SHP77 (cell line): ENCODE measurements at places on chromosomes 1 and 21.

DNA sequence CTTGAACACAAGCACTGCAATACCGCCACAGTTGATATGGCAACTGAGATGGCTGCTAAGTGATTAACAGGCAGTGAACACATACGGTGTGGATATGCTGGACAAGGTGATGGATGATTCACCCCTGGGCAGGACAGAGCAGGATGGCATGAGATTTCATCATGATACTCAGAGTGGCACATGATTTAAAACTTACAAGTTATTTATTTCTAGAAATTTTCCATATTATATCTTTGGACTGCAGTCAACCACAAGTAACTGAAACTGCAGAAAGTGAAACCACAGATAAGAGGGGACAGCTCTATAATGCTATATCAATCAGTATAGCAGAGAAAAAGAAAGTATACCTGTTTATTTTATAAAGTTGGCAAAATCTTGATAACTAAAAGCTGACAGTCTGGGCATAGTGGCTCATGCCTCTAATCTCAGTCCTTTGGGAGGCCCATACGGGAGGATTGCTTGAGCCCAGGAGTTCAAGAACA, 47.9 kb downstream of the PHACTR4 start:
- no peak for DNase-seq

GRCh38 chr21:45923146-45923545, 58.4 kb upstream of the COL6A1 start:
- DNase-seq = peak; percentile 10

- DNase-seq = no peak
Observed at GRCh38 chr1:174995916-174996315, 3.8 kb upstream of the CACYBP start.

GRCh38 chr1:151978922-151979321, 14.7 kb downstream of the S100A10 start:
- no peak for DNase-seq

DNA sequence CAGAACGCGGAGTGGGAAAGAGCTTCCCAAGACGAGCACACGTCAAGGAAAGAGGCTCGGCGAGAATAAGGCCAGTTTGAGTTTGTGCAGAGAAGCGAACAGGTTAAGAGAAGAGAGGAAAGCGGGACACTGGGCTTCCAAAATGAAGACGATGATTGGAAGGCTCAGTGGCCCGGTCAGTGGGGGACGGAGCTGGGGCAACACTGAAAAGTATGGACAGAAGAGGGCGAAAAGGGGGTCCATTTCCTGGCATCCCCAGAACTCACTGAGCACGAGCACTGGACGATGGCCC, 258 bp downstream of the CCT3 start:
- no peak for DNase-seq

DNA sequence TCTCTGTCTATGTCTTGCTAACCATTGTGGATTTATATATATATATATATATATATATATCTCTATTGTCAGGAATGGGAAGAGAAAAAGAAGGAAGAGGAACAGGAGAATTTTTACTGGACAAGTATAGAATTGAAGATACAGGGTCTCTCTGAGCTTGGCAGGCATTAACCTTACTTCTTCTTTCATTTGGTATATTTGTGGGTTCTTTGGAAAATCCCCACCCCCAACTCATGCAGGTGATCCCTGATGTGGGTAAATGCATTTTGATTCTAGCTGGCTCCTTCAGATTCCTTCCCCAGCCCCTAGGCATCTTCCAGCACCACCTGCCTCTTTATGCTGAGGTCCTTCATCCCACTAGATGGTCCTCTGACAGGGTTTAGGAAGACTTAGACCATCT, 78.8 kb upstream of the TRABD2B start:
- no peak for DNase-seq

- no peak for DNase-seq
Observed at GRCh38 chr1:160987359-160988050, 32.9 kb upstream of the ITLN2 start.

GRCh38 chr1:184605941-184606340, 148.7 kb downstream of the EDEM3 start:
- no peak for DNase-seq

- DNase-seq = no peak
Observed at GRCh38 chr1:237383791-237384190, 341.8 kb downstream of the RYR2 start.

GRCh38 chr1:59871746-59872145, 54.8 kb downstream of the CYP2J2 start:
- no peak for DNase-seq

DNA sequence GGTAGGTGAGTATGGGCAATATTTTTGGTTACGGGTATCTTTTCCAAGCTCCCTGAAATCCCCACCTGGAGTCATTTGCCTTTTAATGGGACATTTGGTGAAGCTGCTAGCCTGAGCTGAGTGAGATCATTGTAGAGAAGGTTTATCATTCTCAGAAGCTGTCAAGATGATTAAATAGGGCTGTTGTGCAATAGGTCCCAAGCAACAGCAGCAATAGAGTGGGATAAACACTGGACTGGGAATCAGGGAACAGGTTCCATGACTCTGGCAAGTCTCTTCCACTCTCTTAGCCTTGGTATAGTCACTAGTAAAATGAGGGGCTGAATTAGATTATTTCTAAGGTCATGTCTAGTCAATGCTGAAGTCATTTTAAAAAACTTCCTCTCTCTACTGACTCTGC, 30.3 kb upstream of the FAM78B start:
- DNase-seq = no peak

DNA sequence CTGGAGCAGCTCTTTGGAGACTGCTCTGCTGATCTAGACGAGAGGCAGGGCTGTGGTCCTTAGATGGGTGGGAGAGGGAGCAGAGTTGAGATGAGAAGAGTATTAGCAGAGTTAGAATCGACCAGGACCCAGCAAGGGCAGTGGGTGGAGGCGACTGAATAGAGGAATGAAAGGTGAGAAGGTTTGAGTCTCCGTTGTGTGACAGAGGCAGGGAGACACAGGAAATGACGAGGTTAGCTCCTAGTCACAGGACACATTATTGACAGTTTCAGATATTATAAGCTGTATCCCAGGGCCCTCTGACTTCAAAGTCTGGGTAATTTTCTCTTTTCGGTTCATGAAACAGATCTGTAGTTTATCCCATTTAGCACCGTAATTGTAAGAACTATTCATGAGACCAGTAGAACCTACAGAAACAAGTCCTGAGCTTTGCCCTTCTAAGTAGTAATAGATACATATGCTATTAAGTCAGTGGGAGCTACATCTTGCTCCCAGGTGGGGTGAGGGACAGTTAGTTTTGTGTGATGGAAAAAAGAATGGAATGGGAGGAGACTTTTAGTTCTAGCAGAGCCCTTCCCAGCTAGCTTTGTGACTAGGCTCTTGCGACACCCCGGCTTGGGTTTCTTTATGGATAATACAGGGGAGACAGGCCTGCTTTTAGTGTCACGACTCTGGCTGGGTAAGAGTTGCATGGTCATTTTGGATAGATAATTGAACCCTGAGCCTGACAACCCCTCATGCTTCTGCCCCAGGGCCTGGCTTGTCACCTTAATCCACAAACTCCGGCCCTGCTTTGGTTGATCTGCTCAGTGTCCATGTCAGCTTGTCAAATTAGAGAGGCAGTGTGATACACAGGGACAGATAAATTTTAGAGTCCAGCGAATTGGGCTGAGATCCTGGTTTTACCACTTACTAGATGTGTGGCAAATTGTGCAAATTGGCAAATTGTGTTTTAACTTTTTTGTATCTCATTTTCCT, 70.2 kb downstream of the UCK2 start:
- no peak for DNase-seq

DNA sequence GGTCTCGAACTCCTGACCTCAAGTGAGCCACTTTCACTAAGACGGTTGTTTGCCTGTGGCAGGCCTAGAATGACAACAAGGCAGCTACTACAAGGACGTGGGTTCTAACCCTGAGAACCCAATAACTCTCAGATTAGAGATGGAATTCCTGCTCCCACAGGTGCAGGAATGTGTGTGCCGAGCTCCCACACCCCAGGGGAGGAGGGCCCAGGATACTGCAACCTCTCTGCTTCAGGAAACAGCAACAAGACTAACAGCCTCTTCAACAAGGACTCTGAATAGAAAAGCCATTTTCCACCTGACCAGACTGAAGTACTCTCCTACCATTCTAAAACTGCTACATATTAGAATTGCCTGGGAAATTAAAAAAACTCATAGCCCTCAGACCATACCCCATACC, 4.9 kb downstream of the LSM10 start:
- DNase-seq = no peak

- DNase-seq = no peak
Observed at GRCh38 chr21:32595431-32595830, 10.1 kb upstream of the TCP10L start.

GRCh38 chr1:2555634-2556276, 416 bp upstream of the TNFRSF14 start:
- DNase-seq = no peak

GRCh38 chr1:154391086-154391770, 13.9 kb upstream of the IL6R start:
- no peak for DNase-seq

GRCh38 chr1:172770071-172770470, 111.2 kb downstream of the FASLG start:
- DNase-seq = no peak

DNA sequence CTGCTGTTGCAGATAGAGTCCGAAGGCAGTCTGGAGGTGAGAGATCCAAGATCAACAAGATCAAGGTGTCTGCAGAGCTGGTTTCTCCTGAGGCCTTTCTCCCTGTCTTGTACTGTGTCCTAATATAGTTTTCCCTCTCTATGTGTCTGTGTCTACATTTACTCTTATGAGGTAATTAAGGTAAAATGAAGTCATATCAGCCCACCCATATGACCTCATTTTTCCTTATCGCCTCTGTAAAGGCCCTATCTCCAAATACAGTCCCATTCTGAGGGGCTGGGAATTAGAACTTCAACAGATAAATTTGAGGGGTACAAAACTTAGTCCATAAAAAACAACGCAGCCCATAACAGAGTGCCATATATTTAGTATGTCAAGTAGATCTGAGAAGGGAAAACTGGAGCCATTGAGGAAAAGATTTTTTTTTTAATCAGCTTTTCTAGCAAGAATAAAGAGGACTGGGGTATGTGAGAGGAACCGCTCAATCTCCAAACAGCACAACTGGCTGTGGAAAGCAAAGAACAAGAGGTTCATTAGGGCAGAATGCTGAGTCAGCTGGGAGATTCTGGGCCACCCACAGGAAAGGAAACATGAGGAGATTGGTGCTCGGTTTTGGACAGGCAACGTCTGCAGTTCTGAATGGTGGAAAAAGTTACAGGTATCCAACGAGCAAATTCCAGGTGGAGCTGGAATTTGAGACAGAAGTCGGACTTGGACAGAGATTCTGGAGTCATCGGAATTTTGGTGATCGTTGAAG, 65.7 kb downstream of the MAP3K21 start:
- no peak for DNase-seq

- DNase-seq = no peak
Observed at GRCh38 chr21:32003411-32003810, 130.6 kb downstream of the HUNK start.

DNA sequence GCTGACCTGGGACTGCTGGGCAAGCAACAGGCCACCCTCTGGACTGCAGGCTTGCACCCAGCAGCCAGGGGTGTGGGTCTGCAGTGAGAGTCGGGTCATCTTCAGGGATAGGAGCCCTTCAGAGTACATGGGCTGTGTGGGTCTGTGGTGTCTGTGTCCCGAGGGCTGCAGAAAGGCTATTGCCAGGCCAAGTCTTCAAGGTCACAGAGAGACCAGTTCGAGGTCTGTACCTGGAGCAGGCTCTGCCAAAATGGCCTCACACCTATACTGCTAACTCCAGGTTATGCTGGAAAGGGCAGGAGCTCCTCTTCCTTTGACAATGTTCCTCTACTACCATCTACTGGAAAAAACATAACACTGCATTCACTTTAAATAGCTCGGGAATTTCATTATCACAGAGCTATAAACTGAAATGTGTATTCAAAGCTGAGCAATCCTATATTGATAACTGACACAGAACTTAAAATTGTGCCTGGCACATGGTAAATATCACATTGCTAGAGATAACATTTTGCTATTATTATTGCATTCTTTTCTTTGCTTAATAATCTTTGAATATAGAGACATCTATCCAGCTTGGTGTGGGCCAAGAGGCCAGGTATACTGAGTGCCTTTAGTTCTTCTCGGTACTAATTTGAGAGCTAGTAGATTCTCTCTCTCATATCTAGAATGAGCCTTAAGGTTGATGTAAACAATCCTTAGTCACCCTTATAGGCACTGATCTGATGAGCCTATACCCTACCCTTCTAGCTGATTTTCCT, 6.9 kb upstream of the DNAH14 start:
- peak; percentile 10 for DNase-seq

- DNase-seq = no peak
Observed at GRCh38 chr1:200443860-200444259, 34.0 kb upstream of the ZNF281 start.

- DNase-seq = no peak
Observed at GRCh38 chr21:44802396-44803153, 955 bp upstream of the UBE2G2 start.

DNA sequence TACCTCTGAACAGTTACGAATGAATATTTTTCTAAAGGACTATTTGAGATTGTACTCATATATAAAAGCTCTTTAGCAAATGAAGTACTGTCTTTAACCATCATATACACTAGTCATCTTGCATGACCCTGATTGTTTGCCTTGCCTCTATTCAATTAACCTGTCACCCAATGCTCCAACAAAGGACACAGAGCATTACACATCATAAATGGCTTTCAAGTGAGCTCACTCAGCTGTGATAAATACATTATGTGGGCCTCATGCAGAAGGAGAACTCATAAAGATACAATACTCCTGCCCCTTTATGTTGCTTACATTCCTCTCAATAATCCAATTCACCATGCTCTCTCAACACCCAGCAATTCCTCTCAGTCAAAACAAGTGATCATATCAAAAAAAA, 993.0 kb upstream of the PRMT6 start:
- DNase-seq = peak; percentile 80

- DNase-seq = peak; percentile 20
Observed at GRCh38 chr1:172742599-172743500, 83.9 kb downstream of the FASLG start.

- DNase-seq = no peak
Observed at GRCh38 chr1:37655274-37655673, 20.6 kb upstream of the RSPO1 start.

DNA sequence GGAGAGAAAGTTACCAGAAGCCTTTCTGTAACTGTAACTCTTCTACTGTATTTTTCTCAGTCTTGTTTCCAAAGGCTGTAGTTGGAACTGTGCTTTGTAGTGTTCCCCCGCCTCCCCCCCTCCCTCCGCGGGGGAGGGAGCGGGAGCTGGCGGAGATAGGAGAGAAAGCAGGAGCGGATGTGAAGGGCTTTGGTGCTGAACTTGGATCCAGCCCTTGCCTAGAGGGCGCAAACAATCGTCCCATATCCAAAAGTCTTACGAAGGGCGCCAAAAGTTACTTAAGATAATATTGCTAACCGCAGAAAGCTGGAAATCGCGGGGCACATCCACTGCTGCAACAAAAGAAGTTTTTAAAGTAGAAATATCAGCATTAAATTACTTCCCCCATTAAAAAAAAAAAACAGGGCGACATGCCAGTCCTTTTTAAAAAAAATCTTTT, 2.4 kb upstream of the NFIA start:
- DNase-seq = peak; percentile 60
